ENCODE measurements at places on chromosomes 12 and 14.

DNA sequence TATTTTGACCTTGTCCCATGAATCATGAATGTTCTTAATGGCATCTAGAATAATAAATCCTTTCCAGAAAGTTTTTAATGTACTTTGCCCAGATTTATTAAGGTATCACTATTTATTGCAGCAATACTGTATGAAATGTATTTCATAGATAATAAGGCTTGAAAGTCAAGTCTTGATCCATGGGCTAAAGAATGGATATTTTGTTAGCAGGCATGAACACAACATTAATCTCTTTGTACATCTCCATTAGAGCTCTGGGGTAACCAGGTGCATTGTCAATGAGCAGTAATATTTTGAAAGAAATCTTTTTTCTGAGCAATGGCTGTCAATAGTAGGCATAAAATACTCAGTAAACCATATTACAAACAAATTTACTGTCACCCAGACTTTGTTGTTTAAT, 141.6 kb upstream of the RPL10L start:
- no peak for DNase-seq

GRCh38 chr12:10031771-10032175, 1.3 kb downstream of the CLEC9A start:
- no peak for DNase-seq

DNA sequence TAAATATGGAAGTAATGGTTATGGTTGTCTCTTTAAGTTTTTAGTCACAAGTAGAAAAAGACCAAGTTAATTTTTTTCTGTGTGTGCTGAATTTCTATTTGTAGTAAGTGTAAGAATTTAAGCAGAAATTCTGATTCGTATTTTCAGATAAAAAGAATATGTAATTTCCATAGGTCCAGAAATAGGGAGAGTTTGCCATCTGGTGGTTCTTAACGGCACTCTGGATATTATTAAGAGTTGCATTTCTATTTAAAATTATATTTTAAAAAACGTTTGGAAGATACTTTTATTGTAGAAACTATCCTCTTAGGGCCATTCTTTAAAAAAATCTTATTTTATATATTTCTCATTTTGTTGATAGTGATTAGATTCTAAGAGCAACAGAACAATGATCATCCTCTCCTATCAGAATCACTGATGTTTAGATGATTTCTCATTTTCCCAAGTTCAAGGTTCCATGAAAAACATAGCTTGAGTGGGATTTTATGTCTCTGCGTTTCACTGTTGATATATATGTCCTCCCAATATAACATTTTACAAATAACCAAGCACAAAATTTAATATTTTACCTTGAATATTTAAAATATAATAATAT, 88.3 kb downstream of the LRRK2 start:
- DNase-seq, result no peak

GRCh38 chr14:56630707-56631106, 51.1 kb downstream of the TMEM260 start:
- DNase-seq, result no peak

DNA sequence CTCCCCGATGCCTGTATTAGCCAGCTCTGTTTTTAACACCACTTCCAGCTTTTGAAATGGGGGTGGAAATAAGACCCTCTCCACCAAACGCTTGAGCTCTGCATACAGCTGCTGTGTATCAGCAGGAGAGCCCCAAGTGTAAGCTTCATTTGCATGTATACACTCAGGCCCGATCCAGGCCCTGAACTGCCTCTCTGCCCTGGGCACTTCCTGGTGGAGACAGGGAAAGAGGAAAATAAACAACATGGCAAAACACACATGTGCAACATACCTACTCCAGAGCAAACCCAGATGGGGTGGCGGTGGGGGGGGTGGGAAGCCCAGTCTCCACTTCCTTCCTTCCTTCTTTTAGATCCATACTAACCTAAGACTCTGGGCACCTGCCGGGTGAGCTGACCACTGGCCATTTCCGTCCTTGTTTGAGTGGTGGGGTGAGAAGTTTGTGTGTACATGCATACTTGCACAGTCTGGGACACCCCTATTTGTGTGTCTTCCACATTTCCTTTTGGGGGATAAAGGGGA, 55.3 kb downstream of the RBM19 start:
- DNase-seq, result no peak
